CD4-positive, CD25-positive, alpha-beta regulatory T cell (primary cell): ENCODE measurements at places on chromosomes 12 and 14. TPM values are rescaled to one million over a fixed set of nuclear protein-coding genes. Genes with fewer than 3 reads are reported as not detected.

Gene TROAP
- 8.8 TPM for polyA plus RNA-seq

Gene CCDC196
- not detected for polyA plus RNA-seq

Gene MAPKAPK5
- 31.2 TPM for polyA plus RNA-seq

Gene SRGAP1
- polyA plus RNA-seq: 0.01 TPM

Gene EML5
- polyA plus RNA-seq: 0.15 TPM

Gene ENDOU
- polyA plus RNA-seq: 0.45 TPM

Gene IFNG
- polyA plus RNA-seq: 0.89 TPM

Gene IL22
- not detected for polyA plus RNA-seq

Gene C12orf54
- not detected for polyA plus RNA-seq

Gene PTGR2
- 1.1 TPM for polyA plus RNA-seq

Gene LRRK2
- not detected for polyA plus RNA-seq

Gene TAS2R8
- not detected for polyA plus RNA-seq

Gene PIP4P1
- polyA plus RNA-seq: 24.7 TPM

Gene SMCO2
- not detected for polyA plus RNA-seq

Gene PLEKHD1
- 0.05 TPM for polyA plus RNA-seq

Gene C12orf42
- polyA plus RNA-seq: 8.1 TPM

Gene DMAC2L
- 15.8 TPM for polyA plus RNA-seq

Gene BMP4
- not detected for polyA plus RNA-seq

Gene TAS2R10
- polyA plus RNA-seq: not detected
